ENCODE measurements at places on chromosomes 12 and 14.

GRCh38 chr12:26795910-26796309, 37.1 kb downstream of the ITPR2 start:
- DNase-seq: no peak

GRCh38 chr12:86959766-86960458, 703.7 kb upstream of the MGAT4C start:
- no peak for DNase-seq

GRCh38 chr14:28949503-28949902, 182.9 kb downstream of the FOXG1 start:
- DNase-seq: no peak

GRCh38 chr12:81270385-81270784, 192.5 kb downstream of the ACSS3 start:
- DNase-seq: no peak

GRCh38 chr12:78931466-78931990, 67.0 kb downstream of the SYT1 start:
- DNase-seq: peak; percentile 41

DNA sequence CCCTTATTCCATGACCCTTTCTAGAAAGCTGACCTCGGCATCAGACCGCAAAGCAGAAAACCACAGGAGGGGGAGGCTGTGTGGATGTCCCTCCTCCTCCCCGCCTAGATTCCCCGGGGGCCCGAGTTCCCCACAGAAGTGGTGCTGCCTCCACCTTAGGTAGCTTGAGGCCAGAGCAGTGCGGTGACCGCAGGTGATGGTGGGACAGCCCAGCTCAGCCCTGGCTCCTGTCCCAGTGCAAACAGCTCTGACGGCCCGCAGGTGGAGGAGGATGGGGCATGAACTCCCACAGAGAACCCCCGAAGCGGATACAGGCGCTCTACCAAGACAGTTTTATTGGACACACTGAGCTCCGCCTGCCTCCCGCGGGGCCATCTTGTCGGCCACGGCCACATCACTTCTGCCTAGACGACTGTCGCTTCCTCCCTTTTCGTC, 19.5 kb downstream of the ARL6IP4 start:
- no peak for DNase-seq

- DNase-seq: no peak
Observed at GRCh38 chr12:86735851-86736250, 479.7 kb upstream of the MGAT4C start.

All from NCI-H345 (cell line).